Lung microvascular endothelial cell (primary cell): ENCODE measurements at places on chromosomes 16 and 17.

- DNase-seq: no peak
Measured at GRCh38 chr17:2195729-2196128, 107.9 kb downstream of the SMG6 start.

DNA sequence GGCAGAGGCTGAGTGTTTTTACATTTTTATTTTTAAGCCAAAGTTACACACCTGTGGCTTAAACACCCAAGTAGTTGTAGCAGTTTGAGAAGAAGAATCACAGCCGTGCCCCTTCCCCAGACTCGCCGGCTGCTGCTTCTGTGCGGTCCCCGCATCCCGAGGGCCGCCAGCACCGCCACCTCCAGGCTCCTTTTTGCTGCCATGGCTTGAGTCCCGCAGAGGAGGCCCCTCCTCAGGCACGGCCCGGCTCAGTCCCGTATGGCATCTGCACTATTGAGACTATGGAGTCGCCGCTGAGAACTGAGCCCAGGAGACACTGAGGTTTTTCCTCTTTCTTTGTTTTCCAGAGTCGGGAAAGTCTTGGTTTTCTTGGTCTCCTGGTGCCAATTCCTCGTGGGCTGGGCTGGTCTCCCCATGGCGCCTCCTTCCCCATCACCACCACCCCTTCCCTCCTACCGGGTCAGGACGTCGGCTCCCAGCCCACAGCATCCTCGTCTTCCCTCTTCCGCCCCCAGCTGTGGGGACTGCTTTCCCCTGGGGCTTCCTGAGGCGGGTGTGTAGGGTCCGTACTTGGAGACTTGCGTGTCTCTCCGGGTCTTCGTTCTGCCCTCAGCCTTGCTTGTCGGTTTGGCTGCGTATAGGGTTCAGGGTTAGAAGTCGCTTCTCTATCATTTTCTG is 32.6 kb upstream of the CDH15 start:
- no peak for DNase-seq

DNA sequence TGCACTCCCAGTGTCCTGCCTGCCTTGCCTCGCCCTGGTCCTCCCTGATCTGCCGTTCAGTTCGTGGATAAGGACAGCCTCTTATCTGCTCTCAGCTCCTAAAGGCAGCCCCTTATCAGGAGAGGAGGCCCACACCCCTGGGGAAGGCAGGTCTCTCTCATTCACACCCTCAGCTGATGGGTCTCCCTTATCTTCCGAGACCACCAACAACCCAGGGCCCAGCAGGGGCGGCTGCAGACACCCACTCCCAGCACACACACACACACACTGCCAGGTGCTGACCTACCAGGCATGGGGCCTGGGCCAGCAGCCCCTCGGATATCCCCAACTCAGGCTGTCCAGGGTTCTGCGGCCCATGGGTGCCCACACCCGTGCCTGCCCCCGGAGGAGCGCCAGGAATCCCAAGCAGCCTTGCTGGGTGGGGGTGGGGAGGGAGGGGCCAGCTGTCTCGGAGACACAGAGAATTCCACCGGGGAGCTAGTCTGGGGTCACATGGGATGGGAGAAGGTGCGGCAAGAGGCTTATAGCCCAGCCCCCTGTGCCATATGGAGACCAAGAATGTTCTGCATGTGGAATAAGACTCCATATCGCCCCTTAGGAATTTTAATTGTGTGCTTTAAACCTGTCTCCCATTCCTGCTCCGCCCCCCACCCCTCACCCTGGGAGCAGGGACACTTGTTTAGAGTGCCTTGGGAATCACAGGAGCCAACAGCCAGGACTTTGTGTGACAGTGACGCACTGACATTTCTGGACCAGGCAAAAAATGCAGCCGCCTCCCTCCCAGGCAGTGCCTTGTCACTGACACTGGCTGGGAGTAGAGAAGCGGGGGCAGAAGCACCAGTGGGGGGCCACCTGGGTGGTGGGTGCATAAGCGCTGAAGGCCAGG is 41.9 kb upstream of the EMP2 start:
- no peak for DNase-seq

DNA sequence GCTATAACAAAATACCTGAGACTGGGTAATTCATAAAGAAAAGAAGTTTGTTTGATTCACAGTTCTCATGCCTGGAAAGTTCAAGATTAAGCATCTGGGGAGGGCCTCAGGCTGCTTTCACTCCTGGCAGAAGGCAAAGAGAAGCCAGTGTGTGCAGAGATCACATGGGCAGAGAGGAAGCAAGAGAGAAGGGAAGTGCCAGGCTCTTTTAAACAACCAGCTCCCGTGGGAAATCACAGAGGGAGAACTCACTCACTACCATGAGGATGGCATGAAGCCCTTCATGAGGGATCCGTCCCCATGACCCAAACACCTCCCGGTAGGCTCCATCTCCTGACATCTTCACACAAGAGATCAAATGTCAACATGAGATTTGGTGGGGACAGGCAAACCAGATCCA is 501.6 kb downstream of the MAF start:
- DNase-seq: no peak

GRCh38 chr16:31052114-31052513 is 18.8 kb downstream of the STX4 start:
- DNase-seq: peak; percentile 87

DNA sequence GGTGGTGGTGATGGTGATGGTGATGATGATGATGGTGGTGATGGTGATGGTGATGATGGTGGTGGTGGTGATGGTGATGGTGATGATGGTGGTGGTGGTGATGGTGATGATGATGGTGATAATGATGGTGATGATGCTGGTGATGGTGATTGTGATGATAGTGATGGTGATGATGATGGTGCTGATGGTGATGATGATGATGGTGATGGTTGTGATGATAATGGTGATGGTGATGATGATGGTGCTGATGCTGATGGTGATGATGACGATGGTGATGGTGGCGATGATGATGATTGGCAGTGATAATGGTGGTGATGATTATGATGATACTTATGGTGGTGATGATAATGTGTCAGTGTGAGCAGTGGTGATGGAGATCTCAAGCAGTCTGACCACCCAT is 90.8 kb upstream of the FOXF1 start:
- no peak for DNase-seq

- DNase-seq: no peak
Measured at GRCh38 chr17:11369575-11369974, 128.6 kb downstream of the SHISA6 start.

GRCh38 chr17:17570140-17570797 is 21.2 kb downstream of the PEMT start:
- DNase-seq: peak; percentile 80

DNA sequence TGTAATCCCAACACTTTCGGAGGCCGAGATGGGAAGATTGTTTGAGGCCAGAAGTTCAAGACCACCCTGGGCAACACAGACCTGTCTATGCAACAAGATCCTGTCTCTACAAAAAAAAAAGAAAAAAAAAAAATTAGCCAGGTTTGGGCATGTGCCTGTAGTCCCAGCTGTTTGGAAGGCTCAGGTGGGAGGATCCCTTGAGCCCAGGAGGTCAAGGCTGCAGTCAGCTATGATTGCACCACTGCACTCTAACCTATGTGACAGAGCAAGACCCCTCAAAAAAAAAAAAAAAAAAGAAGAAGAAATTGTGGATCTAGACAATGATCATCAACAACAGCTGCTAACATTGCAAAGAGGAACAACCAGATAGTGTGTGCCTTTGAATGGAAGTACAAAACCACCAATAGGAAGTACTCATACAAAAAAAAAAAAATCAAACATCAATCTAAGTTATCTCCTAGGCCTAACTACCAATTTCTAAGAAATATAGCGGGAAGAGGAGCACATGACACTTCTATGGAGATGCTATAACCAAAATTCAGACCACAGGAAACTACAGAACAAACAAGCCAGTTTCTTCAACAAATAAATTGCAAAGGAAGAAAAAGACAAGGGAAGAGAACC is 258.7 kb downstream of the MRTFB start:
- no peak for DNase-seq

- no peak for DNase-seq
Measured at GRCh38 chr17:69090365-69090764, 29.6 kb upstream of the ABCA9 start.

- no peak for DNase-seq
Measured at GRCh38 chr16:16780588-16780987, 401.6 kb downstream of the NPIPA7 start.

- DNase-seq: no peak
Measured at GRCh38 chr17:6797718-6798351, 21.8 kb downstream of the FBXO39 start.

GRCh38 chr17:77377710-77378235 is 237.0 kb downstream of the SEC14L1 start:
- DNase-seq: no peak

DNA sequence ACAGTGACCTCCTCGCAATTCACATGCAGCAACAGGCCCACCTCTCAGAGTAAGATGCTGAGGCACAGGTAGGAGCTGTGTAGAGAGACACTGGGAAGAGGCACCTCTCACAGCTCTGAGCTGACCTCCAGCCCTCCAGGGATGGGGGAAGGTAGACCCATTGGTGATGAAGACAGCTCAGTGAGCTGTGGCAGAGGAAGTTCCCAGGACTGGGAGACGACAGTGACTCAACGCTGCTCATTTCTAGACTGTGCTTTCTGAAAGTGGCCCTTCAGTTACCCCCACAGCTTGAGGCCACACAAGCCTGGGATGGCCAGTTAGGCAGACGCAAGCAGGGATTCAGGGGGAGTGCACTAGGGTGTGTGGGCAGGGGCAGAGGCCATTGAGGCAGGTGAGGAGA is 2073.2 kb downstream of the TP53TG3F start:
- no peak for DNase-seq

DNA sequence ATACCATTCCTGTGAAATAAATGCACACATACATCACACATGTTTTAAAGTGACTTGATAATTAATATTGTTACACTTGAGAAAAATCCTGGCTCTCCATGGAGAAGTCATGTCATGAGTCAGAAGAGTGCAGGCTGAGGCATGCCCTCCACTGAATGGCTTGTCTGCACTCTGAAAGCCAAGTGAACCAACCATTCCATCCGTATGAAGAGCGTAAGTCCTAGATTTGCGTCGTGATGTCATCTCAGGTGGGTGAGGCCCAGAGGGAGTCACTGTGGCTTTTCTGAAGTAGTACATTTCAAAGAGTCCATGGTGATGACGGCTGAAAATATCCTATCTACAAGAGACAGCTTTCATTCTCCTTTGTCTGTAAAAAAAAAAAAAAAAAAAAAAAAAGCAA is 83.5 kb upstream of the IRX5 start:
- DNase-seq: no peak

DNA sequence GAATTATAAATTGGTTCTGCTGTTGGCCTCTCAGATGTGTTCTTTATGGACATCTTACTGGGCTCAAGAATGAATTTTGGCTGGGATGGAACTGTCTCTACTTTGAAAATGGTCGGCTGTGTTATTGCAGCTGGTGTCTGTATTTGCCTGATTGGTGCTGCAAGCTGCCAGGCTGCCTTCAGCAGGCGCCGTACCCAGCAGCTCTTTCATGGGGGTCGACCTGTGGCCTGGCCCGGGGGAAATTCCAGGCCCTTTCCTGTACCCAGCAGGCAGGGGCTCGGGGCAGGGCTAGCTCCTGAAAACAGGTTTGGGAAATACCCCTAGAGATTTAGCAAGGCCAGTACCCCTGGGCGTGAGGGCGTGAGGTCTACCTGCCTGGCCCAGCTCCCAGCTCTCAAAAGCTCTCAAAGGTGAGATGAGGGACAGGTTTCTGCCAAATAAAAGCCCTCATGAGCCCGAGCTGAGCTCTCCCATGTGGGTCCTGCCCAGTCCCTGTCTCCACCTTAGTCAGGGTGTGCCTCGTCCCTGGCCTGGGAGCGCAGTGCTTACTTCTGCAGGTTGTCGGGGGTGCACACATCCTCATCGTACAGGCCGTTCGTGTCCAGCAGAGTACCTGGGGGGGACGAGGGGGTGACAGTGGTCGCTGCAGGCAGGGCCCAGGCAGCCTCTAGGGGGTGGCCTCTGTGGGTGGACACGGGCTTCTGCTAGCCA is 52.3 kb downstream of the PRMT7 start:
- no peak for DNase-seq

DNA sequence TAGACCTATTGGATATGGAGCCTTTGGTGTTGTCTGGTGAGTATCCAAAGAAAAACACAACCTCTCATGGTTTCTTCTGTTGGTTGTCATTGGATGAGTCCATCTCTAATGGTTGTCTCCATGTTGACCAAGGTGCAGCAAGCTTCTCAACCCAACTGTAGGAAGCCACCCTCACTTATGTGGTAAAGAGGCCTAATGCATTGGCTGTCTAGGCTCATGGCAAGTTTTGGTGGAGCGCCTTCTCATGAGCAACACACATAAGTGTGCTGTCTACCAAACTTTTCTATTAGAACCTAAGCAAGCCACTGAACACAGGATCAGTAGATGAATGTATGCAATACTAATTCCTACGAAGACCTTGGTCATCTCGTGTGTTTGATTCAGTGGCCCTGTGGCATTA is 819 bp downstream of the NLK start:
- DNase-seq: no peak

DNA sequence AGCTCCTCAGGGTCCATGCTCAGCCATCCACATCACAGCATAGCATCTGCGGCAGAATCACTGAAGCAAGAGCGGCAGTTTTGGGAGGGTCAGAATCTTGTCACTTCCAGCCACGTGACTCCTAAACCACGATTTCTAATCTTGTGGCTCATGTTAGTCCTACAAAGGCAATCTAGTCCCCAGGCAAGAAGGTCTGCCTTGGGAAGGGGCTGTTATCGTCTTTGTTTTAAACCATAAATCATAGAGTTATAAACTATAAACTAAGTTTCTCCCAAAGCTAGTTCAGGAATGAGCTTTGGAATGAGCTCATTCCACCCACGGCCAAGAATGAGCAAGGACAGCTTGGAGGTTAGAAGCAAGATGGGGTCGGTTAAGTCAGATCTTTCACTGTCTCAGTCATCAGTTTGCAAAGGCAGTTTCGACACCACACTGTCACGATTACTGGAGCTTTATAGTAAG is 20.8 kb upstream of the DNAH17 start:
- DNase-seq: no peak

- no peak for DNase-seq
Measured at GRCh38 chr16:55495616-55496289, 13.1 kb upstream of the LPCAT2 start.

DNA sequence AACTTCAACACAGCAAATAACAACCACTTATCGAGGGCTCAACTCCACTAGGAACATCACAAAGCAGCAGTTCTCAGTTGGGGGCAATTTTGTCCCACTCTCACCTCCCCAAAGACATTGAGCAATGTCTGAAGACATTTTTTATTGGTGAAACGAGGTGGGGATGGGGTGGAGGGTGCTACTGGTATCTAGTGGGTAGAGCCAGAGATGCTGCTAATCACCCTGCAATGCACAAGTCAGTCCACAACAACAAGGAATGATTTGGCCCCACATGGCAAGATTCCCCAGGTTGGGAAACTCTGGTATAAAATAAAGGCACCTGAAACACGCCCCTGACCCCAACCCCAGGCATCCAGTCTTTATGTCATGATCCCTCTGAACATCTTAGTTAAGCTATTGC is 33.3 kb downstream of the TLE7 start:
- no peak for DNase-seq

- no peak for DNase-seq
Measured at GRCh38 chr17:80287038-80287437, 26.4 kb downstream of the RNF213 start.

- DNase-seq: no peak
Measured at GRCh38 chr16:85250609-85251223, 138.4 kb upstream of the CIBAR2 start.

- DNase-seq: peak; percentile 62
Measured at GRCh38 chr16:28826141-28826540, 3.3 kb downstream of the ATXN2L start.
